ENCODE measurements at places on chromosomes 5 and 9.

- DNase-seq, result no peak
These were observed 14.4 kb downstream of the BRD3 start for GRCh38 chr9:134053401-134053871.

- no peak for DNase-seq
These were observed 286.0 kb upstream of the DAP start for GRCh38 chr5:11047030-11047429.

- DNase-seq, result no peak
These were observed 53.9 kb downstream of the MEF2C start for GRCh38 chr5:88829054-88829453.

DNA sequence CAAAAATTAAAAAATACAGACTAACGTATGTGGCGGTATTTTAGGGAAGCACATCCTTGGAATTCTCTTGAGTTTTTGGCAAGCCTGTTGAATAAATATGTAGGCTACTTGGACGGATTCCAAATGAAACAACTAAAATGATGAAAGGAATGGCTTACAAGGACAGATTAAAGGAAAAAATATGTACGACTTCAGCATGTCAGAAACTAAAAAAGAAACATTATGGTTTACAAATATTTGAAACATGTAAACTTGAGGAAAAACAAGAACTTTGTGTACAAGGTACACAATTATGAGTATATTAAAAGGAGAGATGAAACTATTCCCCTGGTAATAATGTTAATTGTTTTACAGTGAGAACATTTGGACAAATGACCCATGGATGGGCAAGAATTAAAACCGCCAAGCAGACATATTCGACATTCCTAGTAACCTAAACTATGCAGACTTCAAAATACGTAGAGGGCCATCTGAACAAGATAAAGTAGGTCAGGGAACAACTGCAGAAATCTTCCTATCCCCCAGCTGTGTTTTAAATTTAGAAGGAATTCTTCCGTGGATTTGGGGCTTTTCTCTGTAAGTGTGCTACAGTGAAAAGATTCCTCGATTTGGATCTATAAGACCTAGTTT lies 12.5 kb downstream of the EDIL3 start:
- peak; percentile 83 for DNase-seq

- DNase-seq, result no peak
These were observed 109.2 kb downstream of the PAX5 start for GRCh38 chr9:36924757-36925432.

- peak; percentile 89 for DNase-seq
These were observed 52.8 kb upstream of the CCDC112 start for GRCh38 chr5:115349001-115349817.

GRCh38 chr5:141261238-141261546 lies 16.0 kb downstream of the PCDHB15 start:
- DNase-seq, result no peak

DNA sequence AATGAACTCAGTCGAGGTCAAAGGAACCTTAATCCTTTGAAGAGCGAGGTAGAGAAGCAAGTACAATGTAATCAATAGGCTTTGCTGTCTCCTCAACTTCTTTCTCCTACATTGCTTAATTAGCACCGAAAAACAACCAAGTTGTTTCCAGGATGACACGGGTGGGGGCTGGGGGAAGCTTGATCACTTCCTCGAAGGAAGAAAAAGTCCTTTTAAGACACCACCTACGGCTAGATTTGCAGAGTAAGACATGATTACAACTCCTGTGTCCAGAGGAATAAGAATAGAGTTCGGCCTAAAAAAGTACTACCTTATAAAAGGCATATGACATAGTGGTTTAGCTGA lies 811 bp upstream of the ARRDC3 start:
- peak; percentile 42 for DNase-seq

DNA sequence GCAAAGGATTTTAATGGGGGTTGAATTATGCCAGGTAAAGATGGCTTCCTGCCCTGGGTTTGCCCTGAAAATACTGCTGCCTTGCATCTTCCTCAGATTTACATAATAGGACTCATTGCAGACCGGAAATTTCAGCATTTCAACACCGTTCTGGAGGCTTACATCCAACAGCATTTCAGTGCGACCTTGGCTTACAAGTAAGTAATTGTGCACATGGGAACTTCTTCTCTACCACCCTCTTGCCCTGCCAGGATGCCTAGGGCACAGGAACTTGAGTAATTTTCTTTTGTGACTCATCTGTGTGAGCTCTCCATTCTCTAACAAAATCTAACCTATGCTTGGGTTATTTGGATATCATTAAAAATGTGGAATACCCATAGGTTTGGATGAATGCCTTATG lies 80.2 kb downstream of the DOCK2 start:
- DNase-seq, result peak; percentile 42

DNA sequence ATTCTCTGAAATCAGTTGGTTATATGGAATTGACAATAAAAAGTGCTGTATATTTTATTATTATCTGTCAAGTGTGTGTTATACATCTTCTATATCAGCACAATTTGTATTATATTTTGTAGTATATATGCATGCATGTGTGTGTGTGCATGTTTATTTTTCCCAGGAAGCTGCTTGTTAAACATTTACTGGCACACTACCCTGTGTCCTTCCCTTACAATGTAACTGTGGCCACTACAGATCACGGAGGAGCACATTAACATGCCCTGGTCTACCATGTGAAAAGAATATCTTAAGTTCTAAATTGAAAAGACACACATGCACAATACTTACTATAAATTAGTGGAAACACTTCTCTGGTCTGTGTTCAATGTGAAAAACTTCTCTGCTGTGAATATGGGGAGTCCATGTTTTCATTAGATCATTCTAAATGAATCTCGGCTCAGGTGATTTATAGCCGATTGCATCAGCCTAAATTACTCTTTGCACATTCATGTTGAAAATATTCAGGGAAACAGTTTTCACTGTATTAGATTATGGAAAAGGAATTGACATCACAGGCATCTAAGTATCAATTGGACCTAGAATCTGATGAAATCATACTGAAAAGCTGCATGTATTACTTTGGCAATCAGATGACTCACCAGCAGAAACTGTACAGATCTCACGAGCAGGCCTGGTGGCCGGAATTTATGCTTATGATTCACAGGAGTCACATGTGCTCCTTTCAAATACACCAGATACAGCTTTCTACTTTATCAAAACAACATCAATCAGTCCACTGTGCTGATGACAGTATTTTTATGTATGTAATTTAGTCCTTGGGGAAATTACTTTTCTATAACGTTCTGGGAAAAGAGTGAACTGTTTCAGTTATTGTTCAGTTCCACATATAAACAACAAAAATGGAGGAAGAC lies 39.4 kb downstream of the LURAP1L start:
- peak; percentile 98 for DNase-seq

DNA sequence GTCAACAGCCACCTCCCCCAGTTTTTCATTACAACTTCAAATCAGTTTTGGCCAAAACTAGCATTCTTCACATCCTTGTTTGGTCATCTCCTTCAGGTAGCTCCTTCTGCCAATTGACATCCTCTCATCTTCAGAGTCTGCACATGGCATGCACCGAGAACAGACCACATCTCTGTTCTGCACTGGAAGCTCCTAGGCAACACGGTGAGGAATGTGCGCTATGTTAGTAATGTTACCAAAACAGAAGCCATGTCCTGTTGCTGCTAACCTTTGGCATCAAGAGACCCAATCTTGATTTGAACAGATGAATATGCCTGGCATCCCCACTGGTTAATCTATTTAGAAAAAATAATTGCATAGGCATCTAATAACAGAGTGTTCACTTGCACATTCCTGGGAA lies 5.1 kb upstream of the HK3 start:
- DNase-seq, result no peak

DNA sequence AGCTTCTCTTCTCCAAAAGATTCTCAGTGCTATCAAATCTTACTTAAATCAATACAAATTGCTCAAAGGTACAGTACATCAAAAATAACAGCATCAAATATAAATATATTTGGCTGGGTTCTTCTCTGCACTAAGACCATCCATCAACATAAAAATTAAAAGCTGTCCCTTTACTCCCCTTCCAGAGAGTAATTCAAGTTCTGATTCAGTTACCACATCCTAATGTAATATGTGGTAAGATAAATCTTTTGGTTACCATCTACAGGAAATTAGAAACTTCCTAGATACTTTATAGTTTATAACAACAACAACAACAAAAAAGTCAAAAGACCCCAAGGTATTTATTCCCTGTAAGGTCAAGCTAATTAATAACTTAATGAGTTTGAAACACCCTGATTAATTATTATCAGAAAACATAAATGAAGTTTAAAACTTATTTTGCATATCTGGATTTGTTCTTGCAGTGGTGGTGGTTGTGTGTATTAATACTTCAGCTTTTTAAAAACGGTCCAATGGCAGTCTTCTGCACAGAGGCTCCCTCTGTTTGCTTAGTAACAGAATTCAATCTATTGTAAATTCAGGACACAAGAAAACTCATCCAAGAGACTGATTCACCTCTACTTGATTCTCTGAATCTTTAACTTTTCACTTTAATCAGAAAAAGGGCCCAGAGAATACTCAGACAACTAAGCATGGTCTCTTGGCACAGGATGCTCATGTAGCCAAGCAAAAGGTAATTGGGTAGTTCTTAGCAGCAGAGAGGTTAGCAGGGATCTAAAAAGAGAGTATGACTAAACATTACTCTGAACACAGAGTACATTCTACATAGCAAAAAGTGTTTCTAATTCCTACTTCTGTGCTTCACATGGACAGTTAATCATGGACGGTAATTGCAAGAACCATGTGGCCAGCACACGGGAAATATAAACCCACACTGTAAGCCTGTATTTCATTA lies 20.1 kb downstream of the DIAPH1 start:
- DNase-seq, result peak; percentile 30

DNA sequence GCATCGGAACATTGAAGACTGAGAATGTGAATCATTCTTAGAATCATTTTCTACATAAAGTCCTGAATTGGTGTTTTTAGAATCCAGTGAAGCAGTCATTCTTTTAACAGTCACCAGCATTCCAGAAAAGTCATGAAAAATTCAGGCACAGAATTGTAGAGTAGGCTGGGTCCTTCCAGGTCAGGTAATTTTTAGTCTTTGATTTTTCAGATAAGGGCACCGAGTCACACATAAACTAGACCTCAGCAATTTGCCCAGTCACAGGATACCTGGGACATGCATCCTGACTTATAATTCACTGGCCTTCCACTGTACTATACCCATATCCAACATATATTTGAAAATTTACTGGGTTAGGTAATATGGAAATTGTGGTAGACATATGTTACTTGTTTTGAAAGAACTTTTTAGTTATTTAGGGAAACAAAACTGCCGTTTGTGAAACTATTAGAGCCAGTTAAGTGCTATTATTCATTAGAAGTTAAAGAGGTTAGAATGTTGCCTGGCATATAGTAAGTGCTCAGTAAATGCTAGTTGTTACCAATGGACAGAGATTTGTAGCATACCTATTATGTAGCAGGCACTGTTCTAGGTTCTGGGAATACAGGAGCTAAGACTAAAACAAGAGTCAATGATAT lies 10.9 kb downstream of the MAN2A1 start:
- DNase-seq, result no peak

DNA sequence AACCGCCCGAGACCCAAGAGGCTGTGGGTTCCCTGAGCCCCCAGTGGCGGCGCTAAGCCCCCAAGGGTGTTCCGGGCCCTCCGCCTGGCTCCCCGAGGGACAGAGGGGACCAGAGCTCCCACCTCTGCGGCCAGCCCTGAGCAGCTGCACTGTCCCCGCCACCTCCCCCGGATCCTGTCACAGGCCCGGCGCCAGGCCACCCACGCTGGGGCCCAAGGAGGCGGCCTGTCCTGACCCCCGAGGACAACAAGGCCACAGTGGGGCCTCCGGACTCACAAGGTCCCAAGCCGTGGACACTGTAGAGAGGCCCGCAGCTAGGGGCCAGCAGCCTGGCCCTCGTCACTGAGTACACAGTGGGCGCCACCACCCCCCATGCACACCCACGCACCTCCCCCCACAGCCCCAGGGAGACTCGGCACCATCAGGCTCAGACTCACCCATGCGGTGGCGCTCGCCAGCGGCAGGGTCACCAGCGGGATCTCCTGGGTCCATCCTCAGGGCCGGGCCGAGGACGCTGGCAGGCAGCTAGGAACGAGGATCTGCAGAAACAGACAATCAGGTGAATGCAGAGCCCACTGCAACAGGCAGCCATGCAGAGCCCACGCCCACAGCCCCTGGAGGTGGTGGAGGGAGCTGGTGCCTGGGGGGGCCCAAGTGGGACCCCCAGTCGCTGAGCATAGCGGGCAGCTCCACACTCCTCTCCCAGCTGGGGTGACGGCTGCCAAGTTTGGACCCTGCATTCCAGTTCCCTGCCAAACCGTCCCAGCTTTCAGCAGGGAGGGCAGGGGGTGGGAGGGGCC lies 27.9 kb downstream of the EXD3 start:
- no peak for DNase-seq

GRCh38 chr9:129273136-129273895 lies 95.3 kb upstream of the IER5L start:
- no peak for DNase-seq

DNA sequence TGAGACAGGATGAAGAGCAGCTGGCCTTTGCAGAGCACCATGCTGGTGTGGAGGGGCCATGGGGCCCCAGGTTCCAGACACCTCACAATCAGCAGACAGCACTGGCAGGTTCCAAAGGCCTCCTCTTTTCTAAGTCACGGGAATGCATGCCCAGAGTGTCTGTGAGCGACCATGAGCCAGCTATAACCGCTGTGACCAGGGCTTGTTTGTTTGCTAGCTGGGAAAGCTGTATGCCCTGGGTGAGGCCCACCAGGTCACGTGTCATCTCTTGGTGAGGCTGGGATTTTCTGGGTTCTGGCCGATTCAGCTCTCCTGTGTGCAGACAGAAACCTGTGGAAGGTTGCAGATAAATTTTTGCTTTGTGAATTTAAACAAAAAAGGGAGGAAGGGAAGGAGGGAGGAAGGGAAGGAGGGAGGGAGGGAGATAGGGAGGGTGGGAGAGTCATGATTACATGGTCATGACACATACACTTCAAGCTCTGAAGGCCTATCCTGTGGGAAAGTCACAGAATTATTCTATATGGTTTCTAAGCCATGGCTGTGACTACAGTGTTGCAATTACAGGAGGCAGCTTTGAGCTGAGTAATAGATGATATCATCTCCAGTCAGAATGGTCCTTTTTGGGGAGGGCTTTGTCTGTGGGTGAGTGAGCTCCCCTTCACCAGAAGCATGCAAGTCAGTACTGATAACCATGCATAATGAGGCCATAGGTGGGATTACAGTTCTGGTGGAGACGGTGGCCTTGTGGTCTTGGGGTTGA lies 37.2 kb downstream of the PAPPA start:
- peak; percentile 66 for DNase-seq

- DNase-seq, result peak; percentile 13
These were observed 17.6 kb upstream of the FCHO2 start for GRCh38 chr5:72938206-72938605.

- peak; percentile 6 for DNase-seq
These were observed 19.7 kb downstream of the NAA35 start for GRCh38 chr9:85960688-85961093.

- DNase-seq, result no peak
These were observed 398.5 kb upstream of the RPS23 start for GRCh38 chr5:82676661-82677060.

Data from adipocyte (in vitro differentiated cells).